ENCODE measurements at places on chromosomes 3 and 15. TPM values are rescaled to one million over a fixed set of nuclear protein-coding genes. Genes with fewer than 3 reads are reported as not detected.

Gene WDR93
- polyA plus RNA-seq, result 0.30 TPM

Gene GOLGA8S
- polyA plus RNA-seq, result 0.24 TPM

Gene GASK1A
- 5.0 TPM for polyA plus RNA-seq

Gene CAND2
- 2.8 TPM for polyA plus RNA-seq

Gene C3orf49
- polyA plus RNA-seq, result 0.33 TPM

Gene FEZF2
- not detected for polyA plus RNA-seq

Gene THSD4
- 17.5 TPM for polyA plus RNA-seq

Gene DGKG
- 4.8 TPM for polyA plus RNA-seq

Gene TRPM1
- not detected for polyA plus RNA-seq
